ENCODE measurements at places on chromosomes 13 and 19. TPM values are rescaled to one million over a fixed set of nuclear protein-coding genes. Genes with fewer than 3 reads are reported as not detected.
A peak's percentile ranks its signal among the peaks of the same experiment; 100 is the strongest.

DNA sequence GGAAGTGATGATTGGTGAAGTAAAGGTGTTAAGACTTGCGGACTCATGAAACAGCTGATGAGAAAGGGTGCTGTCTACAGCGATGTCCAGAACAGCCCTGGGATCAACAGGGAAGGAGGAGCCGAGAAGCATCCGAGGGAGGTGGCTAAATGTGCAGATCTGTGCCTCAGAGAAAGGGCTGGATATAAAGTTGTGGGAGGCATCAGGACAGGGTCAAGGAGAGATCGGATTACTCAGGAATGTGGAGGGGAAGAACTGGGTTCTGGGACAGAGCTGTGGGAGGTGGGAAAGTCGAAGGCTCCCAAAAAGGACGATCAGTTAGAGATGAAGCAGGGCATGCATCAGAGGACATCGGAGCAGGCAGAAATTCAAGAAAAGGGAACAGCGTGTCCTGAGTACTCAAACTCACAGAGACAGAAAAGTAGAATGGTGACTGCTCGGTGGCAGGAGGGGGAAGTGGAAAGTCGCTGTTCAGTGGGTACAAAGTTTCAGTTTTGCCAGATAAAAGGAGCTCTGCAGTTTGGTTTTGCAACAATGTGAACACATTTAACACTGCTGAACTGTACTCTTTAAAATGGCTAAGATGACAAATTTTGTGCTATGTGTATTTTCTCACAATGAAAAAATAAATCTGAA, 1.9 kb downstream of the SIGLEC14 start:
- DNase-seq = no peak

DNA sequence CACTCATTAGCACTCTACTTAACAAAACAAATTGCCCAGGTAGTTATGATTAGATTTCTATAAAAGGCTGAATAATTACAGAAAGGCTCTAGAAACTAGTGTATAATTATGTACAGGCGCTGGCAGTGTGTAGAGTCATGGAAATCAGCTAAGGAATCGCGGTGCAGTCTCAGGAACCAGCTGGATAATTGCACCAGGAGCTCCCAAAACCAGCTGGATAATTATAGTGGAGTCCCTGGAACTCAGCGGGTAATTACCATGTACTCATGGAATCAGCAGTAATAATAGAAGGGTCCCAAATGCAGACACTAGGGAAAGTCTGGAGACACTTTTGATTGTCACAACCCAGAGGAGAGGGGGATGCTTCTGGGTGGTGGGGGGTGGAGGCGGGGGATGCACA, 23.2 kb upstream of the TTYH1 start:
- DNase-seq = no peak

- DNase-seq = no peak
These were observed 19.3 kb downstream of the FCHO1 start for GRCh38 chr19:17770613-17771012.

- no peak for DNase-seq
These were observed 524.7 kb downstream of the GPC5 start for GRCh38 chr13:91922969-91923592.

DNA sequence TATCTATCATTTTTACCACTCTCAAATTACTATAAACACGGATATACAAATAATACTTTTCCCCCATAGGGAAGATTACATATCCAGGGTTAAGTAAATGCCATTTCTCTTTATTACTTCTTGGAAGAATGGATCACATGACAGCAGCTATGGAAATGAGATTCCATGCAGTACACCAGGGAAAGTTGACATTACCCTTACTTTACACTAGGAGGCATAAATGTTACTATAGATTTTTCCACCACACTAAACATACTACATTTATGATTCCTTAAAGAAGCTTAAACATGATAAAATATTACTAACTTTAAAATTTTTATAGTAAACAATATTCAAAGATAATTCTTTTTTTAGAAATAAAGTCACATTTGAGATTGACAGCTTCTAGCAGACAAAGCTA, 611.4 kb downstream of the PCDH9 start:
- DNase-seq = peak; percentile 50

- peak; percentile 86 for DNase-seq
These were observed 1.7 kb downstream of the KLK4 start for GRCh38 chr19:50909240-50910070.

DNA sequence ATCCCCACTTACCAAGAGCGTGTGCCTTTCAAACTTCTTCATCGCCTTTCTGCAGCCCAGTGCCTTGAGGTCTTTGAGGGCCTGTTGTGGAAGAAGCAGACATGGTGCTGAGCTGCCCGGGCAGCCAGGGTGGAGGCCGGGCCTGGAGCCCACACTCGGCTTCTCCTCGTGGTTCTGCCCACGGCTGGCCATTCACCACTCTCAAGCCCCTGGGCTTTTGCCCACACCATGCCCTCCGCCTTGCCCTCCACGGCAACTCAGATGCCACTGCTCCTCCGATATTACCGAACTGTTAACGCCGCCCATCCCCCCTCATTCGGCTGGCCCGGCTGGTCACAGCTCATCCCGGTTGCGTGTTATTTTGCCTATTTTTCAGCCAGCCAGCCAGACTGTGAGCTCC, 5.3 kb downstream of the IL4I1 start:
- no peak for DNase-seq

DNA sequence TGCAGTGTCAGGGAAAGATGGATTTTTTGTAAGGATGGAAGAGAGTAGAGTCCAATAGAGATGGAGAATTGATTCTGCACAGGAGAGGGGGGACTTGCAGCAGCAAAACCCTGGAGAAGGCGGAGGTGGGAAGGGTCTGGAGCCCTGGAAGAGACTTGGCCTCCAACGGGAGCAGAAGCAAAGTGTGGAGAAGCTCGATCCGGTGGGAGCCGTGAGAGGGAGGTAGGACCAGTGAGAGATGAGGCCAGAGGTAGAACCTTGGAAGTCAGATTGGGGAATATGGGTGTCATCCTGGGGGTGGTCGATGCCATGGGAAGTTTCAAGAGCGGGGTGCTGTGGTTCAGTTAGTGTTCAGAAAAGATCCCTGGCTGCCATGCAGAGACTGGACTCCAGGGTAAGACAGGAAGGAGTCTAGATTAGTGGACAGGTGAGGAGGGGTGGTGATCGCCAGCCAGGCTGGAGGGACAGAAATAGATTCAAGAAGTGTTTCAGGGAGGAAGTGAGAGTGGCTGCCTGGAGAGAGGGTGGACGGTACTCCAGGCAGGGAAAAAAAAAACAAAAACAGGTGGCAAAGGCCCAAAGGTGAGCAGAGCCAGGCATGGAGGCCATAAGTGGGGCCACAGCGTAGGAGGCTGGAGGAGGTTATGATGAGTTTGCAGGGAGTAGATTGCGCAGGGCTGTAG, 2.6 kb downstream of the PPP5C start:
- no peak for DNase-seq

- DNase-seq = peak; percentile 78
These were observed 8.2 kb upstream of the SUCLA2 start for GRCh38 chr13:48009284-48009683.

GRCh38 chr19:41225238-41226052, 6.4 kb downstream of the AXL start:
- DNase-seq = peak; percentile 94

- DNase-seq = no peak
These were observed 286.6 kb upstream of the TMTC4 start for GRCh38 chr13:100961186-100961585.

DNA sequence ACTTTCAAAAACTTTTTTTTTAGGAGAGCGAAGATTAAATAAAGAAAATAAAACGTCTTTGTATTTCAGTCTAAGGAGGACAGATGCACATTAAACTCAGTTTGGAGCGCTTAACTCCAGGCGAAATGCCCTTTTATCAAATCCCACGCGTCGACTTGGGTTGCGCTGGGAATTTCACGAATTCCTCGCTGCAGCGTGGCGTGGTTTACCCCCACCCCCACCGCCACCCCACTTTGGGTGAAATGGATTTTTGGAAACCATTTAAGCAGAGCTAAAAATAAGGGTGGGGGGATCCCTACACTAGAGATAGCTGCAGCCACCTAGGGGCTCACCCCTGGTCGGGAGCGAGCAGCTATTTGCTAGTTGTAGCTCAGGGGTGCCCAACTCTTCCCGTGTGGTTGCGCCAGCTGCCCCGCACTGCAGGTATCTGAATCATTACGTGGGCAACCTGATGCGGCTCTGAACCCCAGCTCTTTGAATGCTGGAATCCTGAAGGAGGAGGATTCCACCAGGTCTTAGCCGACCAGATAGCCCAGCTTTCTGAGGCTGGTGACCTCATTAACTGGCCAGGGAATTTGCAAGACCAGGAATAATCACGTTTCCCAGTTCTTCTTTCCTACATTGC, 6.5 kb upstream of the TSHZ3 start:
- no peak for DNase-seq

DNA sequence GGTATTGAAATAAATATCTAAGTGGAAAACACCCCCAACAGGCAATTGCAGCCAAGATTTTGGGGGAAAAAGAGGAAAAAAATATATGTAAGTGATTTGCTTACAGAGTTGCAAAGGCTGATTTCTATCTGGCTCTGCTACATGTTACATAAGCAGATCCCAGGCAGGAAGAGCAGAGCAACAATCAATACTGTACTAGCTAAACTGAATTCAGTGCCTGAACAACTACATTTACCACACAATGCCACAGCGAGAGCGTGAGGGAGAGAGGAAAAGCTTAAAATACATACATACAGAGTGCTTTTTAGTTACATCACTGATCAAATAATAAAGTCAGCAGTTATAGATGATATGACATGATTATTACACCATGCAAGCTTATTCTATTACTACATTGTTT, 665.6 kb upstream of the ARGLU1 start:
- no peak for DNase-seq

DNA sequence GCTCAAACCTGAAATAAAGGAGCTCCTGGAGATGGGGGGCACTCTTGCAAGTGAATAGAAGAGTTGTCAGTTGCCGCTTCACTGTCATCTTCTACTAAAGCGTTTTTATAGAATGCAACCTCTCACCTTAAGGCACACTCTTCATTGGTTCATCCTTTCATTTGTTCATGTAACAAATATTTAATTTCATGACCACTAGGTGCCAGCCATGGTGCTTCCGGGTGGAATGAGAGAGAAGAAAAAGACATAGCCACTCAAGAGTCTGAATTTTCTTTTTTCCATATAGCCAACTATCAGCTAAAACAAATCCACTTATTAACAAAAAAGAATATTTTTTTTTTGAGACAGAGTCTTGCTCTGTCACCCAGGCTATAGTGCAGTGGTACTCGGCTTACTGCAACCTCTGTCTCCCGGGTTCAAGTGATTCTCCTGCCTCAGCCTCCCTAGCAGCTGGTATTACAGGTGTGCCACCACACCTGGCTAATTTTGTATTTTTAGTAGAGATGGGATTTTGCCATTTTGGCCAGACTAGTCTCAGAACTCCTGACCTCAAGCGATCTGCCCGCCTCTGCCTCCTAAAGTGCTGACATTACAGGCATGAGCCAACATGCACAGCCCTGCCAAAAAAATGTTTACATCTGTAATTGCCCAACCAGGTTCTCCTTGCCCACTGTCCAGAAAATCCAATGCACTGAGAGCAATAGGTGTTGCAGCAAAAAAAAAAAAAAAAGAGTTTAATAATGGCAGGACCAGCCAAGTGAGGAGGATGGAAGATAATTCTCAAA, 22.1 kb upstream of the SACS start:
- DNase-seq = no peak

GRCh38 chr13:73340069-73340468, 281.3 kb downstream of the KLF5 start:
- peak; percentile 25 for DNase-seq

DNA sequence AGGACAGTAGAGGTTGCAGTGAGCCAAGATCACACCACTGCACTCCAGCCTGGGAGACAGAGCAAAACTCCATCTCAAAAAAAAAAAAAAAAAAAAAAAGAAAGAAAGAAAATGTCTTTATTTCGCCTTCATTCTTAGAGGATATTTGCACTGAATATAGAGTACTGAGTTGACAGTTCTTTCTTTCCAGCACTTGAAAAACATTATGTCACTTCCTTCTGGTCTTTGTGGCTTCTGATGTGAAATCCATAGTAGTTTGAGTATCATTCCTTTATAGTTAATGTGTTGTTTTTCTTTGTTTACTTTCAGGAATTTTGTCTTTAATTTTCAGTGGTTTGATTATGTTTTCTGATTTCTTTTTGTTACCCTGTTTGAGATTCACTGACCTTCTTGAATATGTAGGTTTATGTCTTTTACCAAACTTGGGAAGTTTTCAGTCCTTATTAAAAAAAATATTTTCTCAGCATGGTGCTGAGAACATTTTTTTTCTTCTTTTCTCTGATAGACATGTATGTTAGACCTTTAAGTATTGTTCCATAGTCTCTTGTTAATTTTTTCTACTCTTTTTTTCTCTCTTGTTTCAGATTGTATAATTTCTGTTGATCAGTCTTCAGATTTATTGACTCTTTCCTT, 50.1 kb downstream of the PCCA start:
- no peak for DNase-seq

GRCh38 chr19:49132974-49133609, 13.7 kb downstream of the PPFIA3 start:
- no peak for DNase-seq

GRCh38 chr13:49366841-49367240, 77.0 kb downstream of the CAB39L start:
- DNase-seq = no peak

Gene ATP8A2
- total RNA-seq = 0.04 TPM

Gene CPB2
- total RNA-seq = not detected

Gene ZNF253
- total RNA-seq = 1.1 TPM

Gene LPAR2
- total RNA-seq = 31.0 TPM
